ENCODE measurements at places on chromosomes 6 and 20.

- DNase-seq, result no peak
These were observed 34.8 kb downstream of the TOP1 start for GRCh38 chr20:41063442-41063841.

- no peak for DNase-seq
These were observed 10.4 kb upstream of the PLCB1 start for GRCh38 chr20:8121666-8122065.

- DNase-seq, result no peak
These were observed 117.4 kb downstream of the RFX6 start for GRCh38 chr6:116994447-116994846.

DNA sequence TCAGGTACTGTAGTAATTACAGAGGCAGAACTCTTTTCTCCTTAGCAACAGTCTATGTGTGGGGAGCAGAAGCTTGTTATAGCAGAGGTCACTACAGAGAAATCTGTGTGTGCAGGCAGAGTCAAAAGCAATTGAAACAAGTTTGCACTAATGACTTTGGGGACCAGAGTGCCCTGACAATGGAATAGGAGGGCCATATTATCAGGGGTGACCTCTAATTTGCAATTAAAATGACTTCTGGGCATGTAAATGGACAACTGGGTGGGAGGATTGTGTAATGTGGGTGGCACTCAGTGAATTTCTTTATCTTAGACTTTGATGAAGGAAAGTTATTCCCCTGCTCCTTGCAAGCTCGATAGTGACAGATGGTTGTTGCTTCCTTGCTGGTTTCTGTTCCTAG lies 127.2 kb downstream of the PLCB4 start:
- DNase-seq, result no peak

Measured in RCC 7860 (cell line).